ENCODE measurements at places on chromosomes 2 and 18. TPM values are rescaled to one million over a fixed set of nuclear protein-coding genes. Genes with fewer than 3 reads are reported as not detected.

Gene UGT1A8
- not detected for total RNA-seq

Gene LHCGR
- not detected for total RNA-seq

Gene SFTPB
- not detected for total RNA-seq

Gene COL3A1
- not detected for total RNA-seq

Gene PHLPP1
- total RNA-seq, result 8.1 TPM

Gene CCDC93
- total RNA-seq, result 35.0 TPM

Gene OTOS
- total RNA-seq, result not detected

Gene WDR7
- 29.1 TPM for total RNA-seq

Gene CFAP53
- total RNA-seq, result 0.50 TPM

Gene TEX51
- total RNA-seq, result not detected

Gene RAB6C
- 0.10 TPM for total RNA-seq

Gene RRM2
- total RNA-seq, result 546 TPM

Gene UGT1A5
- total RNA-seq, result not detected

Gene CNGA3
- total RNA-seq, result not detected

Gene ACKR3
- 2.7 TPM for total RNA-seq

Gene SRBD1
- total RNA-seq, result 18.1 TPM

Gene CROCC2
- total RNA-seq, result not detected

Gene MFSD2B
- total RNA-seq, result not detected

Gene IL1R2
- total RNA-seq, result 0.88 TPM
